ENCODE measurements at places on chromosomes 12 and 14.

DNA sequence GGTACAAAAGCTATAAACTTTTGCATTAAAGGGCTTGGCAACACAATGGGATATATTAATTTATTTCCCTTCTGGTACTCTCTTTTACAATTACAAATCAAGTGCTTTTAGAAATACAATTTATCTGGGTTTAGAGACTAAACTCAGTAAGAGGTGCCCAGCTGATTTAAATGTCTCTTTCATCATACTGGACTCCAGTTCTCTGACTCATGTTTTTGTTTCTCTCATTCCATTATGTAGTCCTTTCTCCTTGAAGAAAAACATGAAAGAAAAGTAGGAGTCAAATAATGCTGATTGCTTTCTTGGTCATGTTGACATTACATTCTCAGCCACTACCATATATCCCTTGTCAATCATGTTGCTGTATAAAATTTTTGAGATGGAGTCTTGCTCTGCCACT lies 36.3 kb upstream of the CFL2 start:
- no peak for DNase-seq

DNA sequence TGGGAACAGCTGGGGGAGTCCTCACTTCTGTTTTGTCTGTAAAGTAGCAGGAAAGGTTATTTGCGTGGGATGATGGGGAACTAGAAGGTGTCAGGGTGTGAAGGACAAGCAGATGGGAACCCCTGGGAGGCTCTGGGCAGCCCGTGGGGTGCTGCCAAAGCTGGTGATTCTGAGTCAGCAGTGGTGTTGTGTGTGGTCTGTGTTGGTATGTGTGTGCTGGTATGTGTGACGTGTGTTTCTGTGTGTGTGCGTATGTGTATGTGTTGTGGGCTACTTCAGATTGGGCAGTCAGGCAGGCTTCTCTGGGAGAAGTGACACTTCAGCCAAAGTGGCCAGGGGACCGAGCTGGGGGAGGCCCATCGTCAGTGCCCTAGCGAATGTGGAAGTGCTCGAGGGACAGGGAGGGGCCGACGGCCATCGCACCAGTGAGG lies 15.3 kb upstream of the BDKRB2 start:
- DNase-seq: no peak

- no peak for DNase-seq
Observed at GRCh38 chr14:103142026-103142425, 18.8 kb downstream of the TNFAIP2 start.

DNA sequence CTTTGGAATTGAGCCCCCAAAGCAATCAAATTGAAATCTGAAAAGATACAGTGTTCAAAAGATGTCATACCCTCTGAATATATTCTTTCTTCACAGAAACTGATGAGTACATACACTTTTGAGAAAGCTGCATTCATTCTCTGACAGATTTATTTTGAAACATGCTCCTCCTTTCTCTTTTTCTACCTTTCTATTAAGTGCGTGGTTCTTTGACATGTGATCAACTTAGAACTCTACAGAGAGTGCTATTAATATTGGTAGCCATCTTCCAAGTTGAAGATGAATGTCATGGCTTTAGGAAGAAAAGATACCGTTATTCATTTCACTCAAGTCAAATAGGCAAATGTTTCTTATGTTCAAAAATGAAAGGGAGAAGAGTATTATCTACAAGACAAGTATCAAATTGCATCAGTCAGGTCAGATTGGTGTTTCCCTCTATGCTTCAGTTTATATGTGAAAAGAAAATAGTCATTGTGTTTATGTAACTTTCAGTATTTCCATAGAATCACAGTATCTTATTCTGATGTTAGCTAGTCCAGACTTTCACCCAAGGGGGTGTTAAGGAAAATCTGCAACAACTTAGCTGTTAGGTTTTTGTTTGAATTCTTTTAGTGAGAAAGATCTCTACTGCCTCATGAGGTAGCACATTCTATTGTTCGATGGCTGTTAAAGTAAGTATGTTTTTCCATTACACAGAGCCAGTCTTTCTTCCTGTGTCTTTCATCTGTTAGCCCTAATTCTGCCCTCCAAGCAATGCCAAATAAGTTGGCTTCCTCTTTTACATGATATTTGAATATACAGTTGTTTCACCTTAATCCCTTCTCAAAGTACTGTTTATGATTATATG lies 55.4 kb upstream of the GARIN2 start:
- DNase-seq: no peak

DNA sequence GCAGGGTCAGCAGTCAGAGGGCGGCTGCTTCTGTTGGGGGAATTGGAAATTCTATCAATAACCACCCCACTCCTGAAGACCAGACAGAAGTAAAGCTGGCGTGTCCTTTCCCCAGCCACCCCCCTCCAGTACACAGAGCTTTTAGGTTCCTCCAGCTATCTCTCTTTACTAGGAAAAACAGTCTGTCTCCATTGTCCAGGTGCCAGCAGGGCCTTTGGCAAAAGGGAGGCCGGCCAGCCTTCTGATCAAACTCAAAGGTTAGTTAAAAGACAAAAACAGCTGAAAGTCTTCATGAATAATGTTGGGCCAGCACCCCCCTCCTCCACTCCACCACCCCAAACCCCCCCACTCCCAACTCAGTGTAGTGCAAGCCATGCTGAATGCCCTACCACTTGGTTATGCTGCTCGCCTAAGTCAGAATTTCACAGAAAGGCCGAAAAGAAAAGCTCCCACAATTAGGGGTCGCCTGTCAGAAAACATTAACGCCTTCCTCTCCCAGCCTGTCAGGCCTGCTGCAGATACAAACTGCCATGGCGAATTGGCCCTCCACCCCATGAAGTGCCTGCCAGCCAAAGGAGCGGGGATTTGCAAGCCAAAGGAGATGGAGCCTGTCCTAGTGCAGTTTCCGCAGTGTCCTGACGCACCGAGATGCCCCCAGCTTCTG lies 8.9 kb downstream of the ASCL1 start:
- no peak for DNase-seq

DNA sequence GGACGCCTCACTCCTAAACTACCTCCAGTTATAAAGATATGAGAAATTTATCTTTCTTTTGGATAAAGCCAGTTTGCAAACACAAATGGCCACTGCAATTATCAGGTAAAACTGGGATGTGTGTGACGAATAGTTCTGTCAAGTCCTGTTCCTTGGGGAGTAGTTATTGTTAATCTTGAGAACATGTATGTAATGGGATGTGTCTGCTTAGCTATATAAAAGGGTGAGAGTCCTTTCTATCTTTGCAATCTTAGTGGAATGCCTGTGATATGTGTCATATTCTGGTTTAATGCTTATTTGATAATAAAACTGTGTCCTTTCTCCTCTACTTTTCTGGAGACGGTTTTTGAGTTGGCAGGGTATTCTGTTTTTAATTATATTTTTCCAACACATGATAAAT lies 56.1 kb upstream of the PKP2 start:
- no peak for DNase-seq

GRCh38 chr12:6376079-6376869 lies 911 bp upstream of the SCNN1A start:
- DNase-seq: no peak

DNA sequence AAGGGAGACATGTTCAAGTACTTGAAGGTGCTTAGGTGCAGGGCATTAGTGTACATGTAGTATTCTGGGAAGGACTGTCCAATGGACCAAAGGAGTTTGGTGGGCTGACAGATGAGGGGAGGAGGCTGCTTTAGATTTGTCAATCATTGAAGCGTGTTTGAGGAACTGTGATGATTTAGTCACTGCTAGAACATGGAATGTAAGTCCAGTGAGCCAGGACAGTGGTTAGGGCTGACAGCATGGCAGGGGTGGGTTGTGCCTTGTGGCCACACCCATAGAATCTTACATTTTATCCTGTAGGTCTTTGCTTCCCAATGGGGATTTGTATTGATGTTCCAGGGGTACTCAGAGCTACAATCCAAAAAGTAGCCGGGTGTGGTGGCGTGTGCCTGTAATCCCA lies 24.6 kb downstream of the DIP2B start:
- no peak for DNase-seq

Measured in neuronal stem cell (in vitro differentiated cells).